ENCODE measurements at places on chromosomes 11 and 22.

GRCh38 chr11:94521684-94522083 is 9.4 kb downstream of the C11orf97 start:
- no peak for DNase-seq

DNA sequence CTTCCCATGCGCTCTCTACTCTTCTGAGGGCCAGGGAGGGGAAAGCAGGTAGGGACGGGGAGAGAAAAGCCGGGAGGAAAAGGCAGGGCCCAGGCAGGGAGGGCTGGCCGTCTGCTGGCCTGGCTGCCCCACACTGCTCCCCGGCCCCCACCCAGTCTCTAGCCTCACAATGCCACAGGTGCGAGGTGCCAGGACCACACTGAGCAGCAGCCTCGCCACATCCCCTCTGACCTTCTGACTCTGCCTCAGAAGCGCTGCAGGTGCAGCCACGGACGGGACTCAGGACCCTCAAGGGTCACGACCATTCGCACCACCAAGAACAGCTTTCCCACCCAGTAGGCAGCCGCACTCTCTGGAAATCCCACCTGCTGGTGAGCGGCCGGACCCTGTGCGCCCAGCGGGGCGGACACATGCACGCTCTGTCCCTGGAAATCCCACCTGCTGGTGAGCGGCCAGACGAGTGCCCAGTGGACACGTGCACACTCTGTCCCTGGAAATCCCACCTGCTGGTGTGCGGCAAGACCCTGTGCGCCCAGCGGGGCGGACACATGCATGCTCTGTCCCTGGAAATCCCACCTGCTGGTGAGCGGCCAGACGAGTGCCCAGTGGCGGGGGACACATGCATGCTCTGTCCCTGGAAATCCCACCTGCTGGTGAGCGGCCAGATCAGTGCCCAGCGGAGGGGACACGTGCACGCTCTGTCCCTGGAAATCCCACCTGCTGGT is 20.1 kb downstream of the TOLLIP start:
- DNase-seq: no peak

DNA sequence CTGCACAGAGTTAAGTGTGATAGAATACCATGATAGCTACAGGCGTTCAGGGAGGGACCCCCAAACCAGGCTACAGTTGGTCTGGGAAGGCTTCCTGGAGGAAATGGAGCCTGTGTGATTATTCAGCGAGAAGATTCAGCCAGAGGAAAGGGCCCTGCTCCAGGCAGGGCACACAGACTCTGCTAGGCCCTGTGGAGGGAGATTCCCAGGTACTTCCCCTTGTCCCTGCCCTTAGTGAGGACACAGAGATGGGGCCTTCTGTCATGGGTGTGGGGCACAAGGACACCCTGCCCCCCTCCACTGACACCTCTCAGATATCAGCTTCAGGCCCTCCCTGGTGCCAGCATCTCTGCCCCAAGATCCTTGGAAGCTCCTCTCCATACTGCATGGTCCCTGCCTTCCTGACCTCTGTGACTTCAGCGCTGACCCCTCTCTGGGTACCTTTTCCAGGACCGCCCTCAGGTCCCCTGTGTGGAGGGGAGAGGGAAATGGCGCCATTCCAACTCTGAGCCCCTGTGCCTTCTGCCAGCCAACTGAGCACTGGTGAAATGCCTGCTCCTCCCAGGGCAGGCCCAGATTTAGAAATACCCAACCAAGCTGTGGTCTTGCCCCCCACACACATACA is 12.6 kb upstream of the POU2F3 start:
- no peak for DNase-seq

GRCh38 chr11:84886344-84886743 is 740.8 kb downstream of the DLG2 start:
- DNase-seq: no peak

DNA sequence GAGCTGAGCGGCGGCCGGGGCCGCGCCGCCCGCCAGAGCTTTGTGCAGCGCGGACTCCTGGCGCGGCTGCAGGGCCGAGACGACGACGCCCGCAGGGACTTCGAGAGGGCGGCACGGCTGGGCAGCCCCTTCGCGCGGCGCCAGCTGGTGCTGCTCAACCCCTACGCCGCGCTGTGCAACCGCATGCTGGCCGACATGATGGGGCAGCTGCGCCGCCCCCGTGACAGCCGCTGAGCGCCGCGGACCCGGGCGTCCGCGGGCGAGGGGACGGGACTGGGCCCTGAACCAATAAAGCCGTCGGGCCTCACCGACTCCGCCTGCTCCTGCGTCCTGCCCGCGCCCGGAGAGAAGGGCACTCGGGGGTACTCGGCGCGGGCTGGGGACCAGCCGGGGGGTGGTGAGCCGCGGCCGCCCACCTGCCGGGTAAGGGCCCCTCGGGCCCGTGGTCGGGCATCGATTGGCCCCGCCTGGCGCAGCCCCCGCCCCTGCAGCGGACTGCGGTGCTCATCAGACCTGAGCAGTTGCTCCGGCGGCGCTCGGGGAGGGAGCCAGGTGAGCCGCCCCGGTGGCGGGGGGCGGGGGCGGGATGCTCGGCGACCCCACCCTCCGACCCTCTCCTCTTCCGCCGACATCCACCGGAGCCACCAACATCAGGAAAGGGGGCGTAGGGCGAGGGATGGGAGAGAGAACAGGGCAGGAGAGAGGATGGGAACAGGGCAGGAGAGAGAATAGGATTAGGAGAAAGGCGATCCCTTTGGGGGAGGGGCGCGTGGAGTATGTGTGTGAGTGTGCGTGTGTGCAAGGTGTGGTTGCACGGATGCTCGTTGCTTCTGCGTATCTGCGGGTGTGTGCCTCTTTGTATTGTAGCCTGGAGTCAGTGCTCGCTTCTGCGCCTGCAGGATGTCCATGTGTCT is at the start of gene TMEM25:
Gene TMEM25, plus strand, starts transcription at position 510 of the 914 bp plus-strand sequence. CDS start 610 bp downstream, outside the sequence.
- no peak for DNase-seq

DNA sequence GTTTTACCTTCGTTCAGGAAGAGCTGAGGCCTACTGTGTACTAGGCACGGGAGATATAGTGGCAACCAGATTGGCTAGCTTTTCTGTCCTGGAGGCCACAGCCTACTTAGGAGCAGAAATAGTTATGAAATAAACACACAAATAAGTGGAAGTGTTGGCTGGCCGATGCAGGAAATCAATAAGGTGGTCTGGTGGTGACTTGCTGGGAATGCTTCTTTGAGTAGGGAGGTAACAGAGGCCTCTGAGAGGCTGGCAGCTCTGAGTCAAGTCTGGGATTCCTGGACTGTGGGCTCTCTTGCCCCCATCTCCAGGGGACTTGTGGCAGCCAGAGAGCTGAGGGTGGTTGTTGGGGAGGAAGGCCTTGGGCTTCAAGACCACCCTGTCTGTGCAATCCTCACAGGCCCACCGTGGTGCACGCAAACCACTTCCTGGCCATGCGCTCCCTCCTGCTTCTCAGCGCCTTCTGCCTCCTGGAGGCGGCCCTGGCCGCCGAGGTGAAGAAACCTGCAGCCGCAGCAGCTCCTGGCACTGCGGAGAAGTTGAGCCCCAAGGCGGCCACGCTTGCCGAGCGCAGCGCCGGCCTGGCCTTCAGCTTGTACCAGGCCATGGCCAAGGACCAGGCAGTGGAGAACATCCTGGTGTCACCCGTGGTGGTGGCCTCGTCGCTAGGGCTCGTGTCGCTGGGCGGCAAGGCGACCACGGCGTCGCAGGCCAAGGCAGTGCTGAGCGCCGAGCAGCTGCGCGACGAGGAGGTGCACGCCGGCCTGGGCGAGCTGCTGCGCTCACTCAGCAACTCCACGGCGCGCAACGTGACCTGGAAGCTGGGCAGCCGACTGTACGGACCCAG is 4.1 kb downstream of the SERPINH1 start:
- DNase-seq: no peak

DNA sequence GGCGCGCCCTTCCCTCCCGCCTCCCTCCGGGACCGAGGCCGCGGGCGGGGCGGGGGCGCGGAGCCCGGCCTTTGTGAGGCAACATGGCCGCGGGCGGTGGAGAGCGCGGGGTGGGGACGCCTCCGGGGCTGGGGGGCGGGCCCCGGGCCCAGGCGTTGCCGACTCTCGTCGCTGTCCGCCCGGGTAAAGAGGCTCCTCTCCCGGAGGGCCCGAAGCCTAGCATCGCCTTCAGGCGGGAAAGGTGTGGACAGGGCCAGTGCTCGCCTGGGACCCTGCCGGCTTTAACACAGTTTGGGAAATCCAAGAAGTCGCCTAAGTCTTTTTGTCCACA is 369 bp downstream of the DGCR8 start:
- DNase-seq: no peak

DNA sequence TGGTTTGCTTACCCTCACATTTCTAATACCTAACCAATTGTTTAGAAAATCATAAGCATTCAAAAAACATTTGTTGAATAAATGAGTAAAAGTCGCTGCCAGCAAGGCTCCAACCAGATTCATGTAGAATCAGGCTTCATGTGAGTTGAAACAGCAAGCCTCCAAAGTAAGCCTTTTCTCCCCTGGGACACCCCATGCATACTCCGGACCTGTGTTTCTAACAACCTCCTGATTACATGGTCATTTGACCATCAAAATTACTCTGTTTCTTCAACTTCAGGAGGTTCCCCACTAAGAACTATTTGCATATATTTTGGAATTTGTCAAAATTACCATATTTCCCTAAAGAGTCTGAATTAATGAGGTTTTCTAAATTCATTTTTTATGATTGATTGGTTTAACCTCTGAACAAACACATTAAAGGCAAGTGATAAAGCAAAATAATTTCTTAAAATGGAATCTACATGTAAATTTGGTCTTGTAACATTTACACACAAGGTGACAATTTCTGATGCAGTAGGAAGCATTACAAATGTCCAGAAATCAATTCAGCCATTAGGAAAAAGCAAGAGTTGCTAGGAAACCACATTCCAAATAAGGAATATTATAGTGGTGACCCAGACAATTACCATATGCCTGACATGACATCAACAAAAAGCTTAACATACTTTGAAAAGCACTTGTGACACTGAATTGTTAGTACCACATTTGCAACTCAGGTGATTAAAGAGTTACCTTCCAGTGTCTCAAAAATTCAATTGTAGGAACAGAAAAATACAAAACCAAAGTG is 252.6 kb downstream of the GUCY1A2 start:
- no peak for DNase-seq

DNA sequence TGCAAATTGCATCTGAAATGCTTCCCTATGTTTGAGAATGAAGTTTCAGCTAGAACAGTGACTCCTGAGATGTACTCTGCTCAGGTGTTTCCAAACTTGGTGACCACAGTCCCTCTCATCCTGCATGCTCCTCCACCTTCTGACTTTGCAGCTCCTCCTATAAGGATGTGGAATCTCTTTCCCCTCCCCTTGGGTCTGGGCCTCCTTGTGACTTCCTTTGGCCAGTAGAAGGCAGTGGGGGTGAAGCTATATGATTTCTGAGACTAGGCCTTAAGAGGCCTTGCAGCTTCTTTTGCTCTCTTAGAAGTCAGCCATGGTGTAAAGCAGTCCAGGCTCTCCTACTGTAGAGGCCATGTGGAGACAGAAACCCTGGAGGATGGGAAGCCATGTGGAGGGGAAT is 50.7 kb downstream of the CSF2RB start:
- DNase-seq: no peak

- DNase-seq: no peak
Measured at GRCh38 chr11:96278039-96278897, 64.7 kb downstream of the MAML2 start.

DNA sequence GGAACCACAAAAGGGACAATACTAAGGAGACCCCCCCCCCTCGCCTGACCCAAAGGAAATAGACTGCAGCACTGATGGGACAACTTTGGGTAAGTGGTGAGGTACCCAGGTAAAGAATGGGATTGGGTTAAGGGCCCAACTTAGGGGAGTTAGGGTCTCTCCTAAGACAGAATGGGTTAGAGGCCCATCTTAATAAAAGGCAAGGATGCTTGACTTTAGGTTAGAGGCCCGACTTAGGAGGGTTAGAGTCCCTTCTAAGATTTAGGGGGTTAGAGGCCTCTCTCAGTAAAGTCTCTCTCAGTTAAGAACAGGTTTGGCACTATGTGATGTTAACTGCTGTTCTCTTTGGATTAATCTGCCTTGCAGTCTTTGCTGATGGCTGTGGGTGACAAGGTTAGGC is 41.0 kb upstream of the DBX1 start:
- no peak for DNase-seq

GRCh38 chr22:46446799-46447198 is 90.6 kb downstream of the CELSR1 start:
- DNase-seq: no peak

- no peak for DNase-seq
Measured at GRCh38 chr11:68442433-68442832, 18.1 kb upstream of the PPP6R3 start.

DNA sequence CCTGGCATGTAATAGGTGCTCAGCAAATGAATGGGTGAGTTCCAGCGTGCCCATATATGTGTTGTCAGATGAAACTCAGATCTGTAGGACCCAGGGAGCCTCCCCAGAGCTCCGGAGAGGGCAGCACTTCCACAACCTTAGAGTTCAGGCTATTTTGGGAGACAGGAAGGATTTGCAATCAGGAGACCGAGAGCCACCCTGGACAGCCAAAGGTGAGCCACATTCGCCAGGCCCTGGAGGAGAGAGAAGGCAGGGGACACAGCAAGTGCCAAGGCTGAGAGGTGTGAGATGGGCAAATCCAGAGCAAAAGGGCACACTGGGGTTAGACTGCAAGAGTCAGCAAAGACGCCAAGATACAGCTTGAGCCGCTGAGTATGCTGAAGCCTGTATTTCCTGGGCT is 66.4 kb downstream of the CD82 start:
- no peak for DNase-seq

DNA sequence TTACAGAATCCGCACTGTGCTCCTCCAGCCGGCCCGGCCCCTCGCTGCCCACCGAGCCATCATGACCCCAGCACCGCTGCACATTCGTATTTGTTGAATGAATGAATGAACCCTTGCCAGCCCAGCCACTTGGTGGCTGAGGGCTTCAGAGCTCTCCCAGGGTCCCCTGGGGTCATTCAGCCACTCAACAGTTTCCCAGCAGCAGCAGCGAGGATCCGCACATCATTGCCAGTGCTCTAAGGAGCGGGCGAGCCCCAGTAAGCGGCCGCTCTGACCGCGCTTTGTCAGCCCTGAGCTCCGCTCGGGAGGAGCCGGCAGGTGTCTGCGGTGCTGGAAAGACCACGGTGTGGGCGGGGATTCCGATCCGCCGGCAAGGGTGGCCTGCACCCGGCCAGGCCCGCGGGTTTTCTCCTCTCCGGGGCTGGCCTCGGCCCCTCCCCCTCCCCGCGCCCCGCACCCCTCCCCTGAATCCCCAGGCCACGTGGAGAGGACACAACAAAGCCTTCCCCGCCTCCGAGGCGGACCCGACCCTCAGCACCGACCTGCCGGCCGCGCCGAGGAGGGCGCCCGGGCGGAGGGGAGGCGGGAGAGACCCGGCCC is 563 bp downstream of the BID start:
- DNase-seq: no peak

- peak; percentile 7 for DNase-seq
Measured at GRCh38 chr11:69654660-69655478, 13.9 kb downstream of the CCND1 start.
